ENCODE measurements at places on chromosomes 11 and 22. TPM values are rescaled to one million over a fixed set of nuclear protein-coding genes. Genes with fewer than 3 reads are reported as not detected.
A peak's percentile ranks its signal among the peaks of the same experiment; 100 is the strongest.

CLDN5 gene
- 147 TPM for total RNA-seq

- DNase-seq = no peak
Observed at GRCh38 chr11:47577460-47578041, 1.2 kb downstream of the KBTBD4 start.

DNA sequence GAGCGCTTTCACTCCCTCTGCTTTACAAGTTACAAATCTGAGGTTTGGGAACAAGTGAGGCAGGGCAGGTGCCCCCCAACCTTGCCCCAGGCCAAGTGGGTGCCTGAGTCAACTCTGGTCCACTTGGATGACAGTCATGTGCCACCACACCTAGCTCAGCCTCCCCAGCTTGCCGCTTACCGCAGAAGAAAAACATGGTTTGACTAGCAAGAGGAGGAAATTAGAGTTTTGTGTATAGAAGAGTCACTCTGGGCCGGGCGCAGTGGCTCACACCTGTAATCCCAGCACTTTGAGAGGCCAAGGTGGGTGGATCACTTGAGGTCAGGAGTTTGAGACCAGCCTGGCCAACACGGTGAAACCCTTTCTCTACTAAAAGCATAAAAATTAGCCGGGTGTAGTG is 27.7 kb upstream of the CHKA start:
- no peak for DNase-seq

BLID gene
- total RNA-seq = 5.8 TPM

DNA sequence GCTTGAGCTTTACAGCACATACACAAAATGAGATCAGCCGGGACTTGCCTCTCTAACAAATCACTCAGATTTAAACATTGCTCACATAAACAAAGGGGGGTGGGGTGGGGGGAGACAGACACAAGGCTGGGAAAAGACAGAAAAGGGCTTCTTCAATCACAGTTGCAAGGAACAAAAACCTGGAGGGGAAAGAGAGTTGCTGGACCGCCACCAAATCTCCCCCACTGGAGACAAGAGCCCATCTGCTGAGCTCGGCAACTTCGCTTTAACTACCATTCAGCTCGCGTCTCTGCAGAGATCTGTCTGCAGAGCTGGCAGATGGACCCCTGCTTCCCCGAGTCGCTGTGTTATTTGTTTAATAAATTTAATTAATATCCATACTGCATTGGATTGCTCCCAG is 165.0 kb downstream of the RCN1 start:
- peak; percentile 59 for DNase-seq

COMMD9 gene
- 26.7 TPM for total RNA-seq

TTC36 gene
- 2.4 TPM for total RNA-seq

DNA sequence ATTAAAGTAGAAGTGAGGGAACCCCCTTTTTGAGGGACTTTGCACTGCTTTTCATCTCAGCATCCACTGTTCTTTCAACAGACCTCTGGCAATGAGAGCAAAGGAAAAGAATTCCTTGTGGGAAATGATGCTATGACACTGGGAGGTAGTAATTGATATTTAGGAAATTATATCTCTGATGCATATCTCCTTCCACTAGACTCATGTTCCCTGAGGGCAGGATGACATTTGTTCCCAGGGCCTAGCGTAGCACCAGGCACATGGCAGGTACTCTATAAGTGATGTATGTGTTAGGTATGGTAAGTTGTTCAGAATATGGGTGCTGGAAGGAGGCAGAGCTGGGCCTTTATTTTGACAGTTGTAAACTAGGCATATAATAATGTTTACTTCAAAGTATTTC is 142.9 kb downstream of the CCDC81 start:
- DNase-seq = no peak

KRTAP5-8 gene
- not detected for total RNA-seq

GRCh38 chr11:9060700-9061111 is 30.7 kb downstream of the SCUBE2 start:
- no peak for DNase-seq

- no peak for DNase-seq
Observed at GRCh38 chr11:33379947-33380346, 122.8 kb downstream of the HIPK3 start.

DNA sequence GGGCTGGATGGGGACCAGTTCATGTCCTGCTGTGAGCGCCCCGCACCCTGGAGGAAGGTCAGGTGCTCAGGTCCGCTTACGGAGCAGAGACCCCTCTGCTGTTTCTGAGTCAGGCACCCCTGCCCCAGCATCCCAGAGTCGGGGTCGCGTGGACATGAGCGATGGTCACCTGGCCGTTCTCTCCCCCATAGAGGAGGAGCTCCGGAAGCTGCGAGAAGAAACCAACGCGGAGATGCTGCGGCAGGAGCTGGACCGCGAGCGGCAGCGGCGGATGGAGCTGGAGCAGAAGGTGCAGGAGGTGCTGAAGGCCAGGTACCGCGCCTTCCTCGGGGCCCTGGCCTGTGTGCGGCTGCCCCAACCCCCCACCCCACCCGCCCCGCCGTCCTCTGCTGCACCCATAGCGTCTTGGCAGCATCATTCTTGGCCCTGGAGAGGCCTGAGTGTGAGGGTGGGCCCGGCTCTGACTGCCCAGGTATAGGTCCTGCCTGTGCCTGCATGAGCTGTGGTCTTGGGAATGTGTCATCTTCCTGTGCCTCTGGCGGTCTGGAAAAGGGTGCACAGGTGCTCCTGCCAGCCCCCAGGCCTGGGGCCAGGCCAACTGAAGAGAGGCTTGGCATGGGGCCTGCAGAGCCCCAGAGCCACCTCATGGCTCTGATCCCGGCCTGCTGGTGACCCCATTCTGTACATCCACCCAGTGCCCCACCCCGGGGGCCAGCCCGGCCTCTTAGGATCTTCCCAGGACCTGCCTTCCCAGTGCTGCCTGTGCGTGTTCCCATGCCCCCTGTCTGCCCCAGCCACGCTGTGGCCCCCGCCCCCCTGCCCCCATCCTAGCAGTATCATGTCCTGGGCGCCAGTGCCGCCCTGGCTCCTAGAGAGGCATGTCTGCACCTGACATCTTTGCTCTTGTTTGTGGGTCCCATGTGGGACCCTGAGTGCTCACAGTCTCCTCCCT is 38.1 kb downstream of the GRAMD4 start:
- DNase-seq = no peak

GRCh38 chr11:20127671-20128527 is 32.4 kb downstream of the DBX1 start:
- DNase-seq = peak; percentile 91

CD248 gene
- total RNA-seq = 37.6 TPM

GRCh38 chr11:61145228-61146005 is 15.8 kb downstream of the VPS37C start:
- no peak for DNase-seq

SCN2B gene
- total RNA-seq = 12.0 TPM

GRCh38 chr11:110069158-110069737 is 23.9 kb upstream of the ZC3H12C start:
- peak; percentile 82 for DNase-seq

- no peak for DNase-seq
Observed at GRCh38 chr22:45774001-45774670, 102.5 kb downstream of the ATXN10 start.

- no peak for DNase-seq
Observed at GRCh38 chr22:35043252-35043933, 22.6 kb upstream of the ISX start.

- peak; percentile 48 for DNase-seq
Observed at GRCh38 chr11:72305891-72306585, 62.1 kb upstream of the PHOX2A start.

PLXNB2 gene
- 146 TPM for total RNA-seq

HTR3B gene
- not detected for total RNA-seq

NLRP14 gene
- total RNA-seq = 0.21 TPM

GRCh38 chr11:64131683-64132190 is 34.2 kb downstream of the MACROD1 start:
- peak; percentile 92 for DNase-seq

OR51E1 gene
- 1.9 TPM for total RNA-seq

NXPE2 gene
- total RNA-seq = 0.31 TPM

DNA sequence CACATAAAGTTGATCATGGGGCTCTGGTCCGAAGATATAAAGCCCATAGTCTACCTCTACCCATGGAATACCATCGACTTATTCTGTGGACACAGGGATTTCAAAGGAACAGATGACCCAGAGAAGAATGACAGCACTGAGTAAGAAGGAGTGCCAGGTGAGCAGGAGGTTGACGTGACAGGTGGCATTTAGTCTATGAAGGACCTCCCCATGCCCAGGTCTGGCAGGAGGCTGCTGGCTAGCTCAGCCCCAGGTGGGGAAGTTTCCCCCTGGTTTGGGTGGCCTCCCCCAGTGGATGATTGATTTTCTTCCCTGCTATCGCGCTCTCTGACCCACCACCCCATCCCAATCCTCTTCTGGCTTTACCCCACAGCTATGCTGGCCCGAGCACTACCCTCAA is 39.1 kb downstream of the KCNC1 start:
- no peak for DNase-seq

RIMBP3B gene
- total RNA-seq = 0.72 TPM

GRCh38 chr22:46500201-46500600 is 37.2 kb downstream of the CELSR1 start:
- DNase-seq = no peak

LRRC74B gene
- not detected for total RNA-seq

DNA sequence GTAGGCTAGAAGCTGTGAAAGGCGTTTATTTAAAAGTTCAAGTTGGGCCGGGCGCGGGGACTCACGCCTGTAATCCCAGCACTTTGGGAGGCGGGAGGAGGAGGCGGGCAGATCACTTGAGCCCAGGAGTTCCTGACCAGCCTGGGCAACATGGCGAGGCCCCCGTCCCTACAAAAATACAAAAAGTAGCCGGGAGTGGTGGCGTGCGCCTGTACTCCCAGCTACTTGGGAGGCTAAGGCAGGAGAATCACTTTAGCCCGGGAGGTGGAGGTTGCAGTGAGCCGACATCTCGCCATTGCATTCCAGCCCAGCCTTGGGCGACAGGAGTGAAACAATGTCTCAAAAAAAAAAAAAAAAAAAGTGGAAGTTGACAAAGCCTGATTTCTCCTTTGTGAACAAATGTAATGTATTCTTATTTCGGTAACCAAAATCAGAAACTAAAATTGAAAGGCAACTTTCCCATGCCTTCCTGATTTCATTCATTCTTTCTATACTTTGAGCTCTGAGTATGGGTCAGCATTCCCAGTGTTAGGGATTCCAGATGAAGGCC is 825 bp downstream of the PTPMT1 start:
- peak; percentile 24 for DNase-seq

- no peak for DNase-seq
Observed at GRCh38 chr11:75072582-75072981, 24.1 kb downstream of the OR2AT4 start.

GRCh38 chr22:23047742-23048141 is 22.6 kb upstream of the GNAZ start:
- DNase-seq = no peak

TPH1 gene
- 0.21 TPM for total RNA-seq

SLCO2B1 gene
- 20.3 TPM for total RNA-seq

- DNase-seq = no peak
Observed at GRCh38 chr11:6498121-6498520, 1.0 kb downstream of the DNHD1 start.

DNA sequence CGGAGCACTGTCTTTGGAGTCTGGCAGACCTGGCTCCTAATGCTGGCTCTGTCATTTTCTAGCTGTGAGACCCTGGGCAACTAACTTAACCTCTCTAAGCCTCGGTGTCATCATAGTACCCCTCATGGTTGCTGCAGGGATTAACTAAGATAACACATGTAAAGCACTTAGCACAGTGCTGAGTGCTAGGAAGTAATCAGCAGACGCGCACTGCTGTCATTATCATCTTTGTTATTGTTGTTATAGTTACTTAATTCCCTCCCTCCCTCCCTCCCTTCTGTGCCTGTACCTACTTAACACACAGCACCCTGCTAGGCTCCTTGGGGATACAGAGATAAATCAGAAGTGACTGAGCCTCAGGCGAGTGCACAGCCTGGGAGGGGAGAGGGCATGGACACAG is 104.7 kb upstream of the PITPNB start:
- no peak for DNase-seq

DNA sequence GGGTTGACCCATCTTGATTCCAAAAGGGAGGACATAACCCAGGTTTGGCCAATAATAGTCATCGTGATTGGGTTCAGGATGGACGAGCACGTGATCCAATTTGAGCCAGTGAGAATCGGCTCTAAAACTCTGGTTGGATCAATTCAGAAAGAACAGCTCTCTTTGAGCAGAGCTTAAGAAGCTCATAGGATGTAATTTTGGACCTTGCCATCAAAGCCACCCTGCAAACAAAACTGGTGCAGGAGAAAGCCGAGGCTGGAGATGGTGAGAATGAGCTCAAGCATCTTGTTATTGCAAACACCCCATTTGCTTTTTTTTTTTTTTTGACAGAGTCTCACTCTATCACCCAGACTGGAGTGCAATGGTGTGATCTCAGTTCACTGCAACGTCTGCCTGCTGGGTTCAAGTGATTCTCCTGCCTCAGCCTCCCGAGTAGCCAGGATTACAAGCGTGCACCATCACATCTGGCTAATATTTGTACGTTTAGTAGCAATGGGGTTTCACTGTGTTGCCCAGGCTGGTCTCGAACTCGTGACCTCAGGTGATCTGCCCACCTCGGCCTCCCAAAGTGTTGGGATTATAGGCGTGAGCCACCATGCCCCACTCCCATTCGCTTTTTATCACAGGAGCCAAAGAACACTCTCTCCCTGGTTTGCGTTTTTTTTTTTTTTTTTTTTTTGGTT is 13.8 kb upstream of the MIAT start:
- DNase-seq = no peak

DNA sequence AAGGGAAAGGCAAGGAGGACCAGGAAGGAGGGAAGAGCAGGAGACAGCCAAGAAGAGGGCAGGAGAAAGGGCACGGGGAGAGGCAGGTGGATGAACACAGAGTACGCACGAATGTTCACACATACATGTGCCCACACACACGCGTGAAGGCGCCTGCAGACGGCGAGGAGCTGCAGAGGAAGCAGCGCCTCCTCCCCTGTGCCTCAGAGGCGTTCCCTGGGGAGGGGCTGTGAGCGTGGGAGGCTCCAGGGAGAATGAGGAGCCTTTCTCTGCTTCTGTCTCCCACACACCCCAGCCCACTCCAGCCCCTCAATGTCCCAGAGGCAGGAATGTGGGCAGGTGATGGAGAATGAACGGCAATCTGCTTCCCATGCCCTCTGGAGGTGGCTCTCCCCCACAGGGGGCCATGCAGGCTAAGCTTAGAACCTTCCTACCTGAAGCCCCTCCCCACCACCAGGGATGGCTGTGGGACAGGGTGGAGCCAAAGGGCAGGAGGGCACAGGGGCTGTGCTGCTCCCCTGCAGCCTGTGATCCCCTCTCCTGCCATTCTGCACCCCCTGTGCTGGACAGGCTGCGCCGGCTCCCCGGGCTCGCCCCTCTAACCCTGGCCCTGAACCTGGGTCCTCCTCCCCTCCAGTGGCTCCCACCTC is 25.3 kb downstream of the PPM1F start:
- no peak for DNase-seq

- no peak for DNase-seq
Observed at GRCh38 chr11:61499816-61500491, 8.6 kb upstream of the LRRC10B start.

GRCh38 chr11:64856382-64857227 is 12.2 kb upstream of the CDC42BPG start:
- no peak for DNase-seq

SMIM35 gene
- total RNA-seq = not detected

MAFF gene
- total RNA-seq = 20.9 TPM
